ENCODE measurements at places on chromosomes 5 and 9. TPM values are rescaled to one million over a fixed set of nuclear protein-coding genes. Genes with fewer than 3 reads are reported as not detected.

Gene HCN1
- 0.27 TPM for total RNA-seq

Gene NMUR2
- not detected for total RNA-seq

Gene SPINK6
- not detected for total RNA-seq

Gene OTULINL
- total RNA-seq: 6.1 TPM

Gene IFNA21
- total RNA-seq: not detected

Gene ARID3C
- not detected for total RNA-seq

- no peak overlapping the region for H3K4me3 ChIP-seq
- H3K4me1 ChIP-seq: no peaks in the 10 kb centered on the region
- no peak overlapping the region for H3K27ac ChIP-seq
- no peaks in the 10 kb centered on the region for H3K36me3 ChIP-seq
- no peak for DNase-seq
Measured at GRCh38 chr9:72023596-72023995, 36.8 kb downstream of the C9orf57 start.

DNA sequence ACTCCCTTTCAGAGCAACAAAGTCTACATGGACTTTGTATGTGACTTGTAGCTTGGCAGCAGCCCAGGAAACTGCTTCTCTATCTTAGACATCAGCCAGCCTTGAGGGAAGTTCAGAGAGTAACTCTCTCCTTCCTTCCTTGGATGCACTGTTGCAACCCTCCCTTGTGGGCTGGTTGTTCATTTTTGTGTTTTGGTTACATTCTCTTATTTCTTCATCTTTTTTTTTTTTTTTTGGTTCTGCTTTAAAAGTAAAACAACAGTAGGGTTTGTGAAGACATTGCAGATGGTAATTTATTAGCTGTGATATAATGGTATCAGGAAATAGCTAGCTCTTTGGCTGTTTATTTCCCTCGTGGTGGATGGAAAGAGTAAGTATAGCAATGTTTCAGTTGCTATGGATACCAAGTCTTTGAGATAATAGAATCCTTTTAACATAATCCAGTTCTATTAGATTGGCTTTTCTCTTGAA lies 97.9 kb upstream of the MAMDC2 start:
- no peaks in the 10 kb centered on the region for H3K4me1 ChIP-seq
- H3K36me3 ChIP-seq: no peaks in the 10 kb centered on the region
- no peak overlapping the region for H3K27ac ChIP-seq
- no peak overlapping the region for H3K4me3 ChIP-seq
- no peak for DNase-seq
- H3K27me3 ChIP-seq: no peaks in the 10 kb centered on the region

DNA sequence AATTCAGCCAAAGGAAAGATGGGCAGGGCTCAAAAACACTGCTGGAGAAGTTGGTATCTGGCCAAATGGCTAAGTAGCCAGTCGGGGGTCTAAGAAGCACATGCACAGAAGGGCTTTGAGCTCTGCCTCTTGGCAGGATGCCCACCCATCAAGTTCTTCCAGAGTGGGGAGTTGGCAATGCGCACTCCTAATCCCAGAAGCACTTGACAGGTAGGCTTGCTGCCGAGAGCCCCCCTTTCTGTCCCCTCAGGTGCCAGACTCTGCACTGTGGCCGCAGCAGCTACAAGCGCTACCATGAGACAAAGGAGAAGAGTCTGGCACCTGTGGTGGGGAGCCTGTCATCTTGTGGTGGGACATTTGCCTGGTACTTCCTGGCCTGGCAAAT lies 252.9 kb upstream of the SLC24A2 start:
- no peaks in the 10 kb centered on the region for H3K27me3 ChIP-seq
- DNase-seq: no peak
- H3K36me3 ChIP-seq: no peaks in the 10 kb centered on the region
- no peaks in the 10 kb centered on the region for H3K4me1 ChIP-seq
- no peak overlapping the region for H3K27ac ChIP-seq

DNA sequence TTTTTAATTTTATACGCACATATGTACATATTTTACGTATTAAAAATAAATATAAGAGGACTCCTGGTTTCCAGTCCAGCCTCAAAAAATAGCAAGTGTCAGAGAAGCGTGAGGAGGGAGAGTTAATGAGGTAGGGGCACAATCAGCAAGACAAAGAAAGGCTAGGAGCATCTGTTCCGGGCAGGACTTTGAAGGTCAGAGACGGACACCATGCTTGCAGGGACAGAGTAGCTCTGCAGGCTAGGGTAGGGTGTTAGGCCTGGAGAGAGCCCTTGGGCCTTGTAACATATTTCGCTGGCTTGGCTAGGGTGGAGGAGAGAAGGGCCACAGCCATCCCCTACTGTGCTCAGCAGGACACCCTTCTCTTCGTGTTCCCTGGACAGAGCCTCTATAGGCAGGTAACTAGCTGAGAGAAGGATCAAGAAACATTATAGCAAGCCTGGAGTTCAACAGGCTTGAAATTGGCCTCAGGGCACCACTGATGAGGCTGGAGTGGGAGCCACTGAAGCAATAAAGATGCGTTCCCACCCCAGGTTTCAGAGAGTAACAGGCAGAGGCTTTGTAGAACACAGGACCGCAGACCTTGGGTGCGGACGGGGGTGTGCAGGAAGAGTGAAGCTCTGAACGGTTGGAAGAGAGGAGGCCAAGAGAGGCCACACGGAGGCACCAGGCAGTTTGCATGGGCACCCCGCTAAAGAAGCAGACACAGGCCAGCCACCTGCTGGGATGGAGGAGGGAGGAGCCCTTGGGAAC lies 9.7 kb upstream of the IPPK start:
- no peak overlapping the region for H3K27ac ChIP-seq
- no peak overlapping the region for H3K4me3 ChIP-seq
- no peaks in the 10 kb centered on the region for H3K4me1 ChIP-seq
- no peaks in the 10 kb centered on the region for H3K27me3 ChIP-seq
- no peaks in the 10 kb centered on the region for H3K36me3 ChIP-seq
- DNase-seq: no peak

GRCh38 chr5:139651043-139651834 lies 3.1 kb downstream of the CXXC5 start:
- H3K4me3 ChIP-seq: peak overlapping the region; percentile 49
- DNase-seq: no peak
- peaks cover 21% of the 10 kb centered on the region for H3K4me1 ChIP-seq
- H3K27me3 ChIP-seq: peaks cover 2% of the 10 kb centered on the region
- H3K36me3 ChIP-seq: no peaks in the 10 kb centered on the region
- no peak overlapping the region for H3K27ac ChIP-seq

DNA sequence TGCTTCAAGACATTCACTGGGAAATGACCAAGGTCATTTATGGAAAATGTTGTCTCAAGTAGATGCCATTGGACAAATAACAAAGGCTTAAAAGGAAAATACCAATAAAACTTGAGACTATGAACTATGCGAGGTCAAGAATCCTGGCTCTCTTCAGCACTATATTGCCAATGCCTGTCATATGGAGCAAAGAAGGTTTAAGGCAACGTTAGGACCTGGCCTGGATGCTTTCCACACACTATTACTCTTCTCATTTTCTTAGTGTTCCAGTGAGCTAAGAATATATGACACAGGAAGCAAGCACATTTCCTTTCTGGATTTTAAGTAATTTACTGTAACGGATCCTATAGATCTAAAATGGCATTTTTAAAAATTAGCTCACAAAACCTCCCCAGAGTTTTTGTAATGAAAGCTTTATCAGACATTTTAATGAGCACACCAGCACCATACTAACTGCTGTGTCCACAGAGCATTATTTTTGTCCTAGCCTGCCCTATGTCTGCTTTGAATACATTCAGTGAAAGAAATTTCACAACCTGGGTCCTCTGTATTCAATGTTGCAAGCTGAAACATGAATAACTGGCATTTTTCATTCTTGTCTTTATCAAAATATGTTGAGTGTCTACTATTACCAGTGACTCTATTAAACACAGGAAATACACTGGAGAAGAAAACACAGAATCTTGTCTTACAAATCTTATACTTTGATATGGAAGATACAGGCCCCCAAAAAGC lies 315.6 kb downstream of the CETN3 start:
- H3K4me3 ChIP-seq: no peak overlapping the region
- H3K27me3 ChIP-seq: no peaks in the 10 kb centered on the region
- H3K36me3 ChIP-seq: no peaks in the 10 kb centered on the region
- H3K4me1 ChIP-seq: no peaks in the 10 kb centered on the region
- no peak for DNase-seq
- H3K27ac ChIP-seq: no peak overlapping the region

GRCh38 chr5:1523793-1524480 lies at the start of gene LPCAT1:
Gene LPCAT1, minus strand, starts transcription at chr5:1523960. Its CDS starts 116 bp downstream, at chr5:1523844.
- peak within 1 kb of the TSS; percentile 45 for H3K27ac ChIP-seq
- H3K36me3 ChIP-seq: no peaks in the 10 kb centered on the region
- no peaks in the 10 kb centered on the region for H3K27me3 ChIP-seq
- H3K4me3 ChIP-seq: peak within 1 kb of the TSS; percentile 68

GRCh38 chr5:82754759-82755158 lies 322.4 kb downstream of the TMEM167A start:
- no peak for DNase-seq
- no peak overlapping the region for H3K27ac ChIP-seq
- no peak overlapping the region for H3K4me3 ChIP-seq
- no peaks in the 10 kb centered on the region for H3K36me3 ChIP-seq
- H3K27me3 ChIP-seq: no peaks in the 10 kb centered on the region
- no peaks in the 10 kb centered on the region for H3K4me1 ChIP-seq

DNA sequence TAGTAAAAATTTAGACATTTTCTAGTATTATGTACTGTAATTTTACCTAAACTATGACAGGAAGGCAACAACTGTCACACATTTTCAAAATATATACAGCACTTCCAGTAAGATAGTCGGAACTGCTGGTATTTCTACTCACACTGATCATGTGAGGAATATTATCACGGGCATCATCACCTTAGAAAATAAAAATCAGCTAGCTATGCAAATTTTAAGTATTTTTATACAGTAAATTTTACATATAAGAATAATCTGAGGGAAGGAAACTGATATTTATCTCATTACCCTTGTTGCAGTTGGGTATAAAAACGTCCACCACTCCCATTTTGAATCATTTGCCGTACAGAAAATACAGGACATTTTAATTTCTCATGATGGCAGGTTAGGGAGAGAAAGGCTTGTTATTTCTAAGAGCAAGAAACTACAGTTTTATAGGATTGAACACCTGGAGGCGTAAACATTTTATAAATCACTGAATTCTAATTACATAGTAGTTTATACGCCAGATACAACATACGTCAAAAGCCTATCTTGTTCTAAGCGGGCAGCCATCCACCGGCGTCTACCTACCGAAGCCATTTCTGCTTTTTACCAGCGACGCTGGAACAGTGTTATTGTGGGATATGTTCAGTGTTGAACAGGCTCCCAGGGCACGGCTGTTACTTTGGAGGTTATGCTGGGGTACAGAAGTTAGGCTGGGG lies 729 bp upstream of the TNPO1 start:
- DNase-seq: no peak
- H3K27me3 ChIP-seq: no peaks in the 10 kb centered on the region
- peak overlapping the region; percentile 78 for H3K4me3 ChIP-seq
- H3K27ac ChIP-seq: peak overlapping the region; percentile 89
- no peaks in the 10 kb centered on the region for H3K36me3 ChIP-seq

DNA sequence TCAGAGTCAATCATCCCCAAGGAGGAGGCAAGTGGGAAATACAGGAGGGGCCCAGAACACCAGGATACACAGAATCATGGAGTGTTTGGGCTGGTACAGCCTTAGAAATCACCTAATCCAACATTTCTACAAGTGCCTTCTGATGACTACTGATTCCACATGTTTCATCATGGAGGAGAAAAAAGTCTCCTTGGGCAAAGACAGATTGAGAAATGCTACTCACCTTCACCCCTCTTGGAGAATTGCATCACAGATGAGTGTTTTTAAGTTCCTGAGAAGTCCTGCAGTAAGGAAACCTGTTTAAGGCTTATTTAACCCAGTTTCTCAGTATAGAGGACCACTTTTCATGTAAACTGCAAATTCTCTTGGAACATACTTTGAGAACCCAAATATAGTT lies 2.2 kb upstream of the SLIT3 start:
- H3K4me3 ChIP-seq: no peak overlapping the region
- no peak for DNase-seq
- no peak overlapping the region for H3K27ac ChIP-seq
- peaks cover 3% of the 10 kb centered on the region for H3K4me1 ChIP-seq
- no peaks in the 10 kb centered on the region for H3K27me3 ChIP-seq

GRCh38 chr9:16659096-16659495 lies 211.4 kb downstream of the BNC2 start:
- H3K4me3 ChIP-seq: no peak overlapping the region
- DNase-seq: no peak
- H3K27me3 ChIP-seq: no peaks in the 10 kb centered on the region
- H3K27ac ChIP-seq: no peak overlapping the region

- no peak overlapping the region for H3K4me3 ChIP-seq
- no peaks in the 10 kb centered on the region for H3K27me3 ChIP-seq
- peaks cover 3% of the 10 kb centered on the region for H3K4me1 ChIP-seq
- H3K27ac ChIP-seq: no peak overlapping the region
- no peak for DNase-seq
Measured at GRCh38 chr5:91154338-91154737, 228.8 kb downstream of the ARRDC3 start.

GRCh38 chr5:11640158-11640873 lies 263.9 kb downstream of the CTNND2 start:
- H3K27me3 ChIP-seq: no peaks in the 10 kb centered on the region
- H3K4me3 ChIP-seq: no peak overlapping the region
- H3K27ac ChIP-seq: no peak overlapping the region
- no peak for DNase-seq
- H3K36me3 ChIP-seq: no peaks in the 10 kb centered on the region

DNA sequence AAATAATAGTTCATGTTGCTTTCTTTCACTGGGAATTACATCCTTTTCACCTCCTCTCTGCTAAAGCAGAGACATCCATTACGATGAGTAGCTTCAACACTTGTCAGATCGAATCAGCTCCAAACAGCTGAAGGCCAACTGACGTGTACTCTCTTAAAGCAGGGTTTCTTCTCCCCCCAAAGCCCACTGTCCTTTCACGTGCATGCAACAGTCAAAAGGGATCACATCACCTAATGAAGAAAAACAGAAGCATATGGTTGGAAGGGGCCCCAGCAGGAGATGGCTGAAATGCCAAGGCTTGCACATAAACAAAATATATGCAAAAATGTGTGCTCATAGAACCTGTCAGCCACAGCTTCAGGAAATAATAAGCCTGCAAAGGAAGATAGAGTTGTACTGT lies 421.6 kb downstream of the ANXA1 start:
- no peaks in the 10 kb centered on the region for H3K36me3 ChIP-seq
- no peak overlapping the region for H3K27ac ChIP-seq
- no peak for DNase-seq
- no peak overlapping the region for H3K4me3 ChIP-seq
- no peaks in the 10 kb centered on the region for H3K4me1 ChIP-seq

DNA sequence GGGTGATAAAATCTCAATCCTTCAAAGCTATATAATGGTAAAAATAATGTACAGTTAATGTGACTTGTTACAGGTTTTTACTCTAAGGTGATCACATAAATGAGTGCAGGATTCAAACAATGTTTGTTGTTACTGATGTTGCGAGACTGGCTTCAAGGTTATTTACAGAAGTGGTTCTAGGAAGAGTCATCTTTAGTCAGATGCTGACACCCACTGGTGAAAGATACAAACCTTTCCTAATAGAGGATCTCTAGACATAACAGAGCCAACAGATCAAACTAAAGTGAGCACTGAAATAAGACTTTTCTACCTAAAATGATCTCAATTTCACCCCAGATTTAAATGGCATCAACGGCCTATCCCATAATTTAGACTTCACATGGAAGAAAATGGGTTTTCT lies 20.2 kb downstream of the ARSB start:
- H3K4me1 ChIP-seq: no peaks in the 10 kb centered on the region
- H3K27ac ChIP-seq: no peak overlapping the region
- no peak for DNase-seq
- no peaks in the 10 kb centered on the region for H3K36me3 ChIP-seq
- no peak overlapping the region for H3K4me3 ChIP-seq
- no peaks in the 10 kb centered on the region for H3K27me3 ChIP-seq

- no peaks in the 10 kb centered on the region for H3K27me3 ChIP-seq
- H3K4me3 ChIP-seq: peak overlapping the region; percentile 64
- no peaks in the 10 kb centered on the region for H3K36me3 ChIP-seq
- no peak overlapping the region for H3K27ac ChIP-seq
Measured at GRCh38 chr5:59037941-59038797, 455.3 kb downstream of the RAB3C start.

Data from ovary (tissue), 10 donors.